ENCODE measurements at places on chromosomes 3 and 15. TPM values are rescaled to one million over a fixed set of nuclear protein-coding genes. Genes with fewer than 3 reads are reported as not detected.

The CAPN3 gene
- polyA plus RNA-seq: 79.7 TPM

The SCN11A gene
- 0.51 TPM for polyA plus RNA-seq

GRCh38 chr15:80380154-80380553 is 24.0 kb upstream of the ARNT2 start:
- no peak overlapping the region for H3K27ac ChIP-seq
- H3K4me1 ChIP-seq: peaks cover 5% of the 10 kb centered on the region
- H3K36me3 ChIP-seq: no peaks in the 10 kb centered on the region
- DNase-seq: no peak
- no peak overlapping the region for H3K4me3 ChIP-seq
- H3K27me3 ChIP-seq: no peaks in the 10 kb centered on the region

DNA sequence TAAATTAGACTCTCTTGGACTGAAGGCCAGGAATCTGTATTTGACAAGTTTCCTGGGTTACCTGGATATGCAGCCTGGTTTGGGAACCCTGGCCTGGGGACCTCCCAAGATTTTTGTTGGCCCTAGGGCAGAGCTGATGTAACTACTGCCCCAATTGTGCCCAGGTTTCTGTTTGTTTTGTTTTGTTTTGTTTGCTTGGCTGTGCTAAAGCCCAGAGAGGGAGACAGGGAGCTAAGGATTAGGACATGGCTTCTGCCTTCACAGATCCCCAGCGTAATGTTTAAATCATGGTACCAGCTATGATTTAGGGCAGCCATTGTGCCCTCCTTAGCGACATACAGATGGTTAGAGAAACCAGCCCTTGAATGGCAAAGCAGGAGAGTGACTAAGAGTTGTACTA is 47.6 kb downstream of the ABHD5 start:
- no peak overlapping the region for H3K4me3 ChIP-seq
- H3K27ac ChIP-seq: no peak overlapping the region
- no peaks in the 10 kb centered on the region for H3K4me1 ChIP-seq
- DNase-seq: no peak
- no peaks in the 10 kb centered on the region for H3K36me3 ChIP-seq
- no peaks in the 10 kb centered on the region for H3K27me3 ChIP-seq

DNA sequence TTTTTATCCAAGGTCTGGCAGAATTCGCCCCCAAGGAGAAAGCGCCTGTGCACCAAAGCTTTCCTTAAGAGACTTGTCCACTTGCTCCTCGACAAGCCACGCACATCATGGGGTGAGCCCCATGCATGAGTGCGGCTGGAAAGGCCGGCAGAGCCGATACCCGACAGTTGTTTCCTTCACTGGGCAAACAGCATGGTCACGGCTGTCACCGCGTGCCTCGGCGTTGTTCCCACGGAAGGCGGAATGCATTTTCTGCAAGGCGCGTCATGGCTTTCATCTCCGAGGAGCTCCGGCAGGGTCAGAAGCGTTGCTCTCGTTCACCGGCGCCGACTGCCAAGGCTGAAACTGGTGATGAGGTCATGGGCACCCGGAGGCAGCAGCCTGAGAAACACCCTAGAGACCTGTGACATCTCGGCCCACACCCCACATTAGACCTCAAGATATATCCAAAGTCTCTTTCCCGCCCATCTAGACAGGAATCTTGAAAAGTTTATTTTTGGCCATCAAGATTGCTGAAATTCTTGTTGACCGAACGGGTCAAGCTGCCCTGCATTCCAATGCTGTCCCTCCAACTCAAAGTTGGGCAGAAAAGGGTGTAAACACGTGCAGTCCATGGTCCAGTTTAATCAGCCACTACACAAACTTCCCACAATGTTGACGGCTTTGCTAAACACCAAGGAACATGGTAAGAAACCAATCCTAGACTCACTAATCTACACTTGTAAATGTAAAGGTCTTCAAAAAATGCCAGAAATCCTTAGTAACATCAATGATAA is 604 bp upstream of the TJP1 start:
- peaks cover 15% of the 10 kb centered on the region for H3K4me1 ChIP-seq
- H3K36me3 ChIP-seq: peaks cover 2% of the 10 kb centered on the region
- H3K4me3 ChIP-seq: peak overlapping the region; percentile 67
- H3K27me3 ChIP-seq: no peaks in the 10 kb centered on the region
- peak; percentile 71 for DNase-seq

The AMT gene
- 105 TPM for polyA plus RNA-seq

The MOBP gene
- polyA plus RNA-seq: not detected

The ZNF80 gene
- not detected for polyA plus RNA-seq

The USP50 gene
- polyA plus RNA-seq: not detected

DNA sequence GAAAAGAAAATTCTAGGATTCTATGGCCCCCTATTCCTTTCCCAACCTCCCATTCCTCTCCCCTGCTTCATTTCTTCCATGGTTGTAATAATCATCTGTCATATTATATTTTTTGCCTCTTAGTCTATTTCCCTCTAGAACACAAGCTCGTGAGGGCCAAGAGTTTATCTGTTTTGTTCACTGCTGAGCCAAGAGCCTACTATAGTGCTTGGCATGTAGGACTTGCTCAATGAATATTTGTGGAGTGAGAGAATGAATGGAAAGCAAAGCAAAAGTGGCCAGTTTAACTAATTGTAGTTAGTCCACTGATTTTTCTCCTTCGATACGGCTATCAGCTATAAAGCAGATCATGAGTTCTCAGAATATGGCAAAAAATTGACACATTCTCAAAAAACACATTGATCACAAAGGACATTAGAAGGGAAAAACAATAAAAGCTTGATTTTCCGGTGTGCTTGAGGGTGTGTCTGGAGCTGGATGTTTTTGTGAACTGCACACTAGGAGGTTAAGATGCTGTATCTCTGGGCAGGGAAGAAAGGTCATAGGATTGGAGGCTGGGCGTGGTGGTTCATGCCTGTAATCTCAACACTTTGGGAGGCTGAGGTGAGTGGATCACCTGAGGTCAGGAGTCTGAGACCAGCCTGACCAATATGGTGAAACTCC is 25.0 kb upstream of the CTSH start:
- H3K27me3 ChIP-seq: no peaks in the 10 kb centered on the region
- peak; percentile 22 for DNase-seq
- H3K27ac ChIP-seq: no peak overlapping the region
- H3K4me3 ChIP-seq: no peak overlapping the region
- H3K4me1 ChIP-seq: no peaks in the 10 kb centered on the region

DNA sequence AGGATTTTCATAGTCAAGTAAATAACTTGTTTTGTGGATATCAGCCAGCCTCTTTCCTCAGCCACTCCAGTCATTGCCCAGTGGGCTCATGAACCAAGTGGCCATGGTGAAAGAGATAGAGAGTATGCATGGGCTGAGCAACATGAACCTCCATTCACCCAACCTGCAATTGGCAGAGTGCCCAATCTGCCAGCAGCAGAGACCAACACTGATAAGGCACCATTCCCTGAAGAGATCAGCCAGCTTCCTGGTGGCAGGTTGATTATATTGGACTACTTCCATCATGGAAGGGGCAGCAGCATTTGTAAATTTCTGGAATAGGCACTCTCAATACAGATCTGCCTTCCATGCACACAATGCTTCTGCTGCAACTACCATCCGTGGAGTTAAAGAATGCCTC is 10.3 kb upstream of the MCF2L2 start:
- H3K27me3 ChIP-seq: no peaks in the 10 kb centered on the region
- H3K4me1 ChIP-seq: peaks cover 23% of the 10 kb centered on the region
- H3K27ac ChIP-seq: no peak overlapping the region
- DNase-seq: no peak
- H3K4me3 ChIP-seq: no peak overlapping the region

DNA sequence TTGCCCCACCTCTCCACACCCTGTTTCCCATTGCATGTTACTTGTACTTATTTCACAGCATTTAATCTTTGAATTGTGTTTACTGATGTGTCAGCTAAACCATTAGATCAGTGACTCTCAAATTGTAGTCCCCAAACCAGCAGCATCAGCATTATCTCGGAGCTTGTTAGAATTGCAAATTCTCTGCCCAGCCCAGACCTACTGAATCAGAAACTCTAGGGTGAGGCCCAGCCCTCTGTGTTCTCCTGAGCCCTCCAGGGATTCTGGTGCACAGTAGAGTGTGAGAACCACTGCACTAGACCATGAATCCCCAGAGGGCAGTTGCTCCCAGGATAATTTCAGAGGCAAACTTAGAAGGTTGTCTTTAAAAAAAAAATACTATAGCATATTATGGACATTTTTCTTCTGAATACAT is 13.0 kb downstream of the PLD1 start:
- no peaks in the 10 kb centered on the region for H3K4me1 ChIP-seq
- DNase-seq: no peak
- H3K36me3 ChIP-seq: no peaks in the 10 kb centered on the region
- no peaks in the 10 kb centered on the region for H3K27me3 ChIP-seq

DNA sequence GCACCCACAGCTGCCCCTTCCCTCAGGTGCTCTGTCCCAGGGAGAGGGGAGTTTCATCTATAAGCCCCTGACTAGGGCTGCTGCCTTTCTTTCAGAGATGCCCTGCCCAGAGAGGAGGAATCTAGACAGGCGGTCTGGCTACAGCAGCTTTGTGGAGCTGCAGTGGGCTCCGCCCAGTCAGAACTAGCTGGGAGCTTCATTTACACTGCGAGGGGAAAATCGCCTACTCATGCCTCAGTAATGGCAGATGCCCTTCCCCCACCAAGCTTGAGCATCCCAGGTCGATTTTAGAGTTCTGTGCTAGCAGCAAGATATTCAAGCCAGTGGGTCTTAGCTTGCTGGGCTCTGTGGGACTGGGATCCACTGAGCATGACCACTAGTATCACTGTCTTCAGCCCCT is 181.2 kb upstream of the RARB start:
- no peak overlapping the region for H3K27ac ChIP-seq
- H3K4me1 ChIP-seq: no peaks in the 10 kb centered on the region
- DNase-seq: no peak
- no peaks in the 10 kb centered on the region for H3K36me3 ChIP-seq
- H3K27me3 ChIP-seq: no peaks in the 10 kb centered on the region

- H3K27me3 ChIP-seq: no peaks in the 10 kb centered on the region
- no peak overlapping the region for H3K4me3 ChIP-seq
- H3K27ac ChIP-seq: no peak overlapping the region
- H3K4me1 ChIP-seq: peaks cover 12% of the 10 kb centered on the region
- H3K36me3 ChIP-seq: no peaks in the 10 kb centered on the region
Measured at GRCh38 chr3:149975919-149976318, 5.2 kb upstream of the PFN2 start.

The RTP3 gene
- not detected for polyA plus RNA-seq

DNA sequence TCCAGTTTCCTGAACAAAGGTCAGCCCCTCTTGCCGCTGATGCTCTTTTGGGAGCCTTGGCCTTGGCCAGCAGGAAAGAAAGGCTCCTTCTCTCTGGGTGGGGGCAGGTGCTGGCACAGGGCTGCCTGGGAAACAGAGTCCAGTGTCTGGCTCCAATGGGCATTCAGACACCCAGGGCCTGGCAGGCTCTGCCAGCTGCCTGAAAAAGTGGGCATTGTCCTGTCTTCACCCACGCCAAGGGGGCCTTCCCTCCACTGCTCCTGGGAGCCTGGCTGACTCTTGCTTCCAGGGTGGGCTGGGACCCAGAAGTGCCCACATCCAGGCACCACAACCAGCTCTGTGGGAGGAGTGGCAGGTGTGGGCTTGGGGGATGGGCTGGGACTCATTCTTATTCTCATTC is 62.7 kb downstream of the RHCG start:
- H3K4me3 ChIP-seq: no peak overlapping the region
- H3K36me3 ChIP-seq: no peaks in the 10 kb centered on the region
- no peak overlapping the region for H3K27ac ChIP-seq

- no peak overlapping the region for H3K27ac ChIP-seq
- H3K4me3 ChIP-seq: no peak overlapping the region
- H3K27me3 ChIP-seq: no peaks in the 10 kb centered on the region
- DNase-seq: peak; percentile 15
Measured at GRCh38 chr3:126477061-126477380, 1.3 kb upstream of the ZXDC start.

- H3K27me3 ChIP-seq: no peaks in the 10 kb centered on the region
- no peak overlapping the region for H3K4me3 ChIP-seq
- DNase-seq: no peak
- no peak overlapping the region for H3K27ac ChIP-seq
- no peaks in the 10 kb centered on the region for H3K36me3 ChIP-seq
Measured at GRCh38 chr3:57179580-57180410, 14.6 kb upstream of the IL17RD start.

DNA sequence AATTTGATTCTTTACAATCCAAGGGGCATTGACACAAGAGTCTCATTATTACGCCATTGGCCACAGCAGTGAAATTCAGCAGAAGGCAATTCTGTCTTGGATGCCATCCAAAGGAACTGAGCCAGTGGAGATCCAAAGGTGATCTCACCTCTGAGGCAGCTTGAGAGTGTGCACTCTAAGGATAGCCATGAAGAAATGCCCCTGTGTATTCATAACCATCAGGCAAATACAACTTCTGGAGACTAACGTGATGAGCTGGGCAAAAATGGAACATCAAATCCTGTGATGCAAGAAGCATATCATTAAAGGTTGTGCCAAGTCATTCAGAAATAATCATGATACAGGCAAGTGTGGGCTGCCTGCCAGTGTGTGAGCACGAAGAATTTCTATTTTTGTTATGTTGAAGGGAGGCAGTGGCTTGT is 41.4 kb downstream of the ROBO2 start:
- H3K4me1 ChIP-seq: peaks cover 10% of the 10 kb centered on the region
- H3K27me3 ChIP-seq: no peaks in the 10 kb centered on the region
- H3K36me3 ChIP-seq: no peaks in the 10 kb centered on the region

The CYP1A2 gene
- polyA plus RNA-seq: not detected

The GRK7 gene
- polyA plus RNA-seq: not detected

DNA sequence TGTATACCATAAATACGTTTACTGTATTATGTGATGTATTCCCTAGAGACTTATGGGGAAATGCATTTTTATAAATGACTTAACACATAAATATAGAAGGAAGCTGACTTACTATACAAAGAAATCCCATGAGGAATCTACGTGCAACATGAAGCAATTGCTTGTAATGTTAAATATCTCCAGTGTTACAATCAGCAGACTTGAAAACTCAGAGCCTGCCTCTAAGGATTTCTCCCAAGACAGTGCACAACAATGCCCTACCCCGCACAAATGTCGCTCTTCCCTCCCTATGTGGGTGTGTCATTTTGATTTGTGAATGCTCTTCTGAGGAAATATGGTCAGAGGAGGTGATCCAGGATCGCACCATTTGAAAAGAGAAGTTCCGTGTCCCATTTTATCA is 629.0 kb downstream of the NR2F2 start:
- no peaks in the 10 kb centered on the region for H3K27me3 ChIP-seq
- DNase-seq: no peak
- H3K4me3 ChIP-seq: no peak overlapping the region
- no peaks in the 10 kb centered on the region for H3K36me3 ChIP-seq
- no peak overlapping the region for H3K27ac ChIP-seq

DNA sequence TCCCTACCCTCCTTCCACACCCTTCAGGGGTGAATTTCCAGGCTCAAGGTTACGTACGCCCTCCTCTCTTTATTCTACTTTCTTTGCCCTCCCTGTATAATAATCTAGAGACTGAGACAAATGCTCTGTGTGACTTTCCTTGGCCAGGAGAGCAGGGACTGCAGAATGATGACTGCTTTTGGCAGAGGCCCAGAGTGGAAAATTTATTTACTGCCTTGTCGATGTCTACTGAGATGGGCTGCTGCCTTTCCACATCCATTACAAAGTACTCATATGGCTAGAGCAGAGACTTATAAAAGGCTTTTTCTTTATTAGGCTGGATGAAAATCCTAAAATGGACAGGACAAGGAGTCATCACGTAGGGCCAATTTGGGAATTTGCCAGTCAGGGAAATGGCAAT is 576.2 kb downstream of the TUSC7 start:
- DNase-seq: no peak
- H3K36me3 ChIP-seq: no peaks in the 10 kb centered on the region
- no peaks in the 10 kb centered on the region for H3K27me3 ChIP-seq
